ENCODE measurements at places on chromosomes 5 and 9.
A peak's percentile ranks its signal among the peaks of the same experiment; 100 is the strongest.

DNA sequence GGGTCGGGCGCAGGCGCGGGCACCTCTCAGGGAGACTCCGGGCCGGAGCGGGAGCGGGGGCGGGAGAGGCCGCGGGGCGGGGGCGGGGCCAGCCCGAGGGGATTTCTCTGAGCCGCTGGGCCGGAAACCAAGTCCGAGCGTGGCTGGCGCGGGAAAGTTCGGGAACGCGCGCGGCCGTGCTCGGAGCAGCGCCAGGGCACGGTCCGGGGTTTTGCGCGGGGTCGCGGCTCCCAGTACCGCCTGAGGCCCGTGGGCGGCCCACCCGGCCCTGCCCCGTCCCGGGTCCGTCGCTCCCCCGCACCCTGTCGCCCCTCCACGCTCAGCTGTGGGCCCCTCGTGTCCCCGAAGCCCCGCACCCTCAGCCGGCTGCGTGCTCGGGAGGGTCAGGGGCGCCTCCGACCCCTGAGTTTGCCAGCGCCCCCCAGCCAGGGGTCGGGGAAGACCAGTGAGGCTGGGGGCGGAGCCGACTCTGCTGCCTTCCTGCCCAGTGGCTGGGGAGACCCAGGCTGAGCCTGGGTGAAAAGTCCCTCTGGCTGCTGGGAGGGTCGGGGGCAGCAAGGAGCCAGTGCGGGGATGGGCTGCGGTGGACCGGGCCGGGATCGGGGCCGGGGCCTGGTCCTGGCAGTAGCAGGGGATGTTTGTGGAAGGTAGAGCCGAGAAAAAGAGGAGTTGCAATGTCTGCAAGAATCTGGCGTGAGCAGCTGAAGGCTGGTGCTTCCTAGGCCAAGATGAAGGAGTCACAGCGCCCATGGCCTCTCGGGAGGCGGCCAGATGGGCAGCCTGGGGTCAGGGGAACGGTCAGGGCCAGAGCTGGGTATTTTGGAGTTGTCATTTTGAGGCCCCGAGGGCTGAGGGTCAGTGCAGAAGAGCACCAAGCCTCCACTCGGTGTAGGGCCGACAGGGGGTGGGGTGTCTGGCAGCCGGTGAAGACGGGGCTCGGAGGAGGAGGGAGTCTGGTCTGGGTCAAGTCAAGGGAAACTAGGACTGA is 588 bp downstream of the TRAF2 start:
- peak; percentile 25 for DNase-seq

DNA sequence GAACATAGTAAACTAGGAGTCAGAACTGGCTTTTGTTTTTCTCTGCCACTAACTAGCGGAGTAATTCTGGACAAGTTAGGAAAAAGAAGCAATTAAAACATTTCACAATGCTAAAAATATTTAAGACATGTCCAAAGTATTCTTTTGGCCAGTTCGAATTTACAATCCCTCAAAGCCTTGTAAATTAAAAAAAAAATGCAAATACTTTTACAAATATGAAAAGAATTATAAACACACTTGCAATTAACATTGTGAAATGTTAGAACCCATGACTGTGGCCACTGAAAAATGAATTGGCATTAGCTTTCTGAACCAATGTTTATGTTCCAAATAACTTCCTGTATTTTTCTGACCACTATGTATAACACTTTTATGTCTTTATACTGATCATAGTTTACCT is 2.2 kb downstream of the RAD1 start:
- no peak for DNase-seq

DNA sequence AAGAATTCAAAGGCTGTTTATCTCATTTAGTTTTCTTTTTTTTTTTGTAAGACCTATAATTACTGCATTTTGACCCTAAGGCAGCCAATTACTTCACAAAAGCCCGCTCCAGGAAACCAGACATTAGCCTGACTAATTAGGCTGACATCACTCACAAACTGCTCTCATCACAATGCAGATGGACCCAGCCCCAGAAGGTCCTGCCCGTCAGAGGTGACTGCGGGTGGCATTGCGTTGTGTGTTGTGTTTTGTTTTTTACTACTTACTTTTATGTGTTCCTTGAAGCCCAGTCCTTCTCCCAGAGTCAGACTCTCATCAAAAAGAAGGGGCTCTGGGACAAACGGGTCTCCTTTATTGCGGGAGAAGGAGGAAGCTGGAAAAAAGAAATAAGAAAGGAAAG is 172.2 kb downstream of the HSD17B3 start:
- DNase-seq = no peak

DNA sequence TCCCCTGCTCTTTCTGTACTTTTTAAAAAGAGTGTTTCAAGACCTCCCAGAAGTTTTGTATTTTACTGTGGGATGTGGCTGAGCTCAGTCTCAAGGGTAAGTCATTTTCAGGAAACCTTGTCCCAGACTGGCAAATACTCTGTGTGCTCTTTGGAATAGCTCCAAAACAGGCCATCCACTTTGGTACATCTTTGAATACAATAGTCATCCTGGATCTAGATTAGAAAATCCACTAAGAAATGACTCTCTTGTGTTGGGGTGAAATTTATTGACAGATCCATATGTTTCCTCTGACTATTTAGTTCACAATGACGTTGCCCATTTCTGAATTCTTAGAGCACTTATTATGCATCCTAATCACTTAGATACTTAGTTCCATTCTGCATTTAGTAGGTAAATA is 95.2 kb downstream of the PLCXD3 start:
- no peak for DNase-seq

DNA sequence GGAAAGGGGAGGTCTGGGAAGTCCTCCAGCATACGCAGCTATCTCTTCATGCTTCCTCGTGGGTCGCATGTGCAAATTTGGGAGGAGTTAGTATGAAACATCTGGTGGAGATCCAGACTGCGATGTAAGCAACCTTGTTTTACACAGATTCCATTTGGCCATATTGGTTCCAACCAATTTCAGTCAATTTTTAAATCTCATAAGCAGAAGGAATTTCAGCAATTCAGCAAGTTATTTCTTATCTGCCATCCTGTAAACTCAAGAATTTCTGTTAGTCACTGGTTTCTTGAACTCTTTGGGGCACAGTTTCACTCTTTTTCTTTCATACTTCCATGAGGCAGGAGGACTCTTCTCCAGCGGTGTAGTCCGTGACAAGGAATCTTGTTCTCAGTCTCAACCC is 130.4 kb upstream of the CLINT1 start:
- DNase-seq = no peak

DNA sequence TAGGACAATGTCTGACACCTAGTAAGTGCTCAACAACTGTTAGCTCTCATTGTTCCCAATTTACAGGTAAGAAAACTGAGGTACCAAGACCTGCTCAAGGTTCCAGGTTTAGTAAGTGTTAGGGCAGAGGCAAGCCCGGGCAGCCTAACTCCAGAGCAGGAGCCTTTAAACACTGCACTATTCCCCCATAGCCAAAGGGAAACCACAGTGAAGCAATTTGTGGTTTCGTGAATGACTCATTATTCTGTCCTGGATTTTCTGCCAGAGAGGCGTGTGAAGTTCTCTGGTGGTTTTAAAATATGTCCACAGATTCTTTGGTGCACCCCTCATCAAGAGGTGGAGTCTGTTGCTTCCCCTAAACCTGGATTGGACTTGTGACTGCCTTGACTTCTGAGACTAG is 1.0 kb upstream of the MCC start:
- DNase-seq = peak; percentile 22

DNA sequence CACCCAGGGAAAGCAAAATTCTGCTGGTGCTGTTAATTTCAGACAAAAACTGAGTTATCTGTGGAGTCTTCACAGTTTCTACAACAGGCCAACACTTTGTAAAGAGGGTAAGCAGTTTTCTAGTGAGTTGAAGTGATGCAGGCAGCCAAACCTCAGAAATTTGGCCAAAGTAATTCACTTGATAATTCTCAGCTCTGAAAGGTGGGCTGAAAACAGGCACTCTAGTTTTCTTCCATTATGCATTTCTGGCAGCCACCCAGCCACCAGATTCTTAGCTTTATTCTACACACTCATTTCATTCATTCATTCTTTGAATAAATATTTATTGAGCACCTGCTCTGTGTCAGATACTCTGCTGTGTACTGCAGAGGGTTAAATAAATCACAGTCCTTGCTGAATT is 184.2 kb downstream of the RAB3C start:
- DNase-seq = no peak

GRCh38 chr9:105363837-105364236 is 84.0 kb upstream of the FSD1L start:
- DNase-seq = no peak

- no peak for DNase-seq
These were observed 88.5 kb downstream of the IRX1 start for GRCh38 chr5:3684118-3684517.

DNA sequence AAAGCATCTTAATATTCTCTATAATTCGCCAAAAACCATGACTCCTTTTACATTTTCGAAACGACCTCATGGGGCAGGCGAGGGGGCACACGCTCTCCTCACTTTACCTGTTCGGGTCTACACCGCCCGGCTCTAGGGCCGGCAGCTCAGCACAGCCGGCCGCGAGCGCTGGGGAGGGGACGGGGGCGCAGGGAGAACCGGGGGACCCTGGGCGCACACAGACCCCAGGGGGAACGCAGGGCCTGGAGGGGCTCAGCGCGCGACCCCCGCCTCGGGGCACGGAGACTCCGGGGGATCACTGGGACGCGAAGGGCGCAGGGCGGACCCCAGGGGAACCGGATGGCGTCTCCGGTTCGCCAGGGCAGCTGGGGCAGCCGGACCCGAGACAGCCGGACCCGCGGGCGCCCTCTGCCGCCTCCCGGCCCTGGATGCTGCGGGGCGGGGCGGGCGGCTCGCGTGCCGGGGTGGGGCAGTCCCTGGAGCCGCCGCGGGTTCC is at the start of gene AHRR:
Gene AHRR (plus strand): TSS at position 485 of the 496 bp plus-strand sequence. CDS start 22,189 bp downstream, outside the sequence.
- no peak for DNase-seq

DNA sequence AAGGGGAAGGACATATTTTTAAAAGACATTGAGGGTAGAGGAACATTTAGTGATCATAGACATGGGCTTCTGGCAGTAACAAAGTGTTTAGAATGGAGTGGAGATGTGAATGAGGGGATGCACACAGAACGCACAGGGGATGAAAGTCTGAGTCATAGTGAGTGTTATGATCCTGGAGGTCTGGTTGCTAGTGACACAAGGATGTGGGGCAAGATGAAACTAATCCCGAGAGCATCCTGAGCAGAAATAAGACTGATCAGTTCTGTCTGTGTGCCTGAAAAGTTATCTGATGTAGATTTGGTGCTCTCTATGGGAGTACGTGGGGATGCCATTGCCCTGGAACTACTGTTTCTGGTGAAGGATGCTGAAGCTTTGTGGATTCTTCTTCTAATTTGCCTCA is 141.1 kb downstream of the CHSY3 start:
- DNase-seq = no peak

GRCh38 chr5:20434786-20435185 is 446.8 kb upstream of the CDH18 start:
- DNase-seq = no peak

GRCh38 chr9:10534850-10535249 is 78.0 kb downstream of the PTPRD start:
- no peak for DNase-seq

Data from CD4-positive, alpha-beta T cell treated with Interleukin-17A for 1 hour (primary cell).